ENCODE measurements at places on chromosomes 2 and 18. TPM values are rescaled to one million over a fixed set of nuclear protein-coding genes. Genes with fewer than 3 reads are reported as not detected.

The BOK gene
- polyA plus RNA-seq: 0.08 TPM

The L3MBTL4 gene
- polyA plus RNA-seq: 0.61 TPM

The EVX2 gene
- not detected for polyA plus RNA-seq

The TTR gene
- polyA plus RNA-seq: not detected

The LIMS3 gene
- polyA plus RNA-seq: 0.85 TPM

Measured in IgD-negative memory B cell (primary cell).